Left renal cortex interstitium (tissue), 4 donors: ENCODE measurements at places on chromosomes 6 and 20. TPM values are rescaled to one million over a fixed set of nuclear protein-coding genes. Genes with fewer than 3 reads are reported as not detected.

The PSMB9 gene
- polyA plus RNA-seq, result 8.4 TPM

The CDH26 gene
- 0.27 TPM for polyA plus RNA-seq

The TMC2 gene
- 0.30 TPM for polyA plus RNA-seq

The LY86 gene
- 1.7 TPM for polyA plus RNA-seq
